ENCODE measurements at places on chromosomes 3 and 15. TPM values are rescaled to one million over a fixed set of nuclear protein-coding genes. Genes with fewer than 3 reads are reported as not detected.

- DNase-seq, result no peak
Measured at GRCh38 chr3:188575501-188575900, 421.5 kb downstream of the LPP start.

GRCh38 chr3:46901591-46902187 is 24.2 kb downstream of the PTH1R start:
- DNase-seq, result no peak

DNA sequence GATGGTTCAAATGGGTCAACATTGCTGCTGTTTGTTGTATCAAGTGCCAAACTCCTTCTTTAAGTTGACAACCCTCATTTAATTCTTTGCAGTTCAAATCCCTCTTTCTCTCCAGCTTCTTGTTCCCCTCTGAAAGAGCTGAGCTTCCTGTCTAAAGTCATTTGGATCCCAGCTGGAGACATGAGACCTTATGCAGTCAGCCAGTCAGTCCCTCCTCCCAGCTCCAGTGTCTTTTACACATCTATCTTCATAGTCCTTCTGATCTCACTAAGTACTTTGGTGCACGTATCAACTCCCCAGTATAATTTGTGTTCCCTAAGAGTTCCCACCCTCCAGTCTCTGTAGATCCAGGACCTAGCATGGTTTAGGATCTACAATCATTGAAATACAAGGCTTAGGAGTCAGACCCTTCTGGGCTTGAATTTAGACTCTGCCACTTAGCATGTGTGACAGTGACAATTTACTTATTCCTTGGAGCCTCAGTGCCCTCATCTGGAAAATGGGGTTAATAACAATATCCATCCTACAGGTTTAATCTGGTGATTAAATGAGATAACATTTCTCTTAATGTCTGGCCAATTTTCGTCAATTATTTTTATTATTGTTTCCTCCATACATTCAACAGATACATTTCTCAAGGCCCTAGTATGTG is 102.8 kb upstream of the SEMA6D start:
- no peak for DNase-seq

- DNase-seq, result no peak
Measured at GRCh38 chr15:74696398-74696729, 540 bp upstream of the EDC3 start.

GRCh38 chr3:124747111-124747981 is 17.1 kb downstream of the UMPS start:
- DNase-seq, result no peak

GRCh38 chr3:135329479-135329878 is 534.4 kb downstream of the EPHB1 start:
- DNase-seq, result no peak

GRCh38 chr3:8357859-8358258 is 143.8 kb upstream of the LMCD1 start:
- DNase-seq, result no peak

DNA sequence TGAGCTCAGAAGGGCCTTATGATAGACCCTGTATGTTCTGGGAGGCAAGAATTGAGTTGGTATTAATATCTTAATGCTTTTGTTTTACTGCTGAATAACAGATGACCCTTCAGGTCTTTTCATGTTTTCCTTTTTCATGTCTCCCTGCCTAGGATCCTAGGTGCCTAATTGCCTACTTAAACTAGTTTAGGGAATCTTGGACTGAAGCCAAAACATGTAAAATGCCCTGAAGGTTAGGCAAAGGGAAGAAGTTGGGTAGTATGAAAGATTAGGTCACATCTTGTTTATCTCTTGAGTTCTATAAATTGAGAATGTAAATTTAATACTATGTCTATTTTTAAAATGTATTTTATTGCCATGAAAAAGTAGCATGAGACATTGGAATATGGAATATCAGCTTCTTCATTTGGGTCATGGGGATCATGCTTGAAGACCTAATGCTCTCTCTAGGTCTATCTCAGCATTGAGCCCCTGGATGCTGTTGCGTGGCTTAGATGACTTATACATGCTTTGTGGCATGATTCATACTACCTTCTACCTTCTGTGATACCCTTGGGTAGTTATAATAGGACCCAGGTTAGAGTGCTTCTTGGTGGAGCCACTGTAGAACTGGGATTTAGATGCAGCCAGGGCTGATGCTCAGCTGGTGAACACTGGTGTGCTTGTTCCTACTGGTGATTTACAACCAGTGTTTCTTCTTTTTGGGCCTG is 26.4 kb downstream of the RBM6 start:
- no peak for DNase-seq

DNA sequence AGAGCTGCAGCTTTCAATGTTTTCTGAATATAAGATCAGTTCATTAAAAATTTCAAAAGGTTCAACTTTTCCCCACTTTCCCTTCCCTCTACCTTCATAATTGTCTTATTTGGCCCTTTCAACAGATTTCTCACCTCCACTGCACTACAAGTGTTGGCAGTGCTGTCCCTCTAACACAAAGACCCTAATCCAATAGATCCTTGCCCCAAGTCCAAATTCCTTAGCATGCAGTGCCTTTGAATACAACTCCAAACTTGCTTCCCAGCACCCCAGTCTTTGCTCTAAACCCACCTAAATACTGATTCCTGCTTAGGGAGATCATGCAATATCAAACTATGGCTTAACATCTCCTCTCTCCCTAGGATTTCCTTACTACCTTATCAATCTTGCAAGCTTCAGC is 43.9 kb downstream of the TJP1 start:
- no peak for DNase-seq

DNA sequence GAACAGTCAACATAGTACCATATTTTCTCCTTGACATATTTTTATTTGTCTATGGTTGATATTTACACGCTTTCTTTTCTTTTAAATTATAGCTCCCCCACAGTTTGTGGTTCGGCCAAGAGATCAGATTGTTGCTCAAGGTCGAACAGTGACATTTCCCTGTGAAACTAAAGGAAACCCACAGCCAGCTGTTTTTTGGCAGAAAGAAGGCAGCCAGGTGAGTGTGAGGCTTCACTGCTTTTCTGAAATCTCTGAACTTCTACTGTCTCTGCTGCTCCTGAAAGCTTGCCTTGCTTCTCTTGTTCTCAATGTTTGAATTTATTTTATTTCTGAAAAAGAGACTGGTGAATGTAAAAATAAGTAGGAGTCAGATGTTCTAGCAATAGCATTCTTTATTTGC is 506.3 kb downstream of the ROBO2 start:
- DNase-seq, result no peak

DNA sequence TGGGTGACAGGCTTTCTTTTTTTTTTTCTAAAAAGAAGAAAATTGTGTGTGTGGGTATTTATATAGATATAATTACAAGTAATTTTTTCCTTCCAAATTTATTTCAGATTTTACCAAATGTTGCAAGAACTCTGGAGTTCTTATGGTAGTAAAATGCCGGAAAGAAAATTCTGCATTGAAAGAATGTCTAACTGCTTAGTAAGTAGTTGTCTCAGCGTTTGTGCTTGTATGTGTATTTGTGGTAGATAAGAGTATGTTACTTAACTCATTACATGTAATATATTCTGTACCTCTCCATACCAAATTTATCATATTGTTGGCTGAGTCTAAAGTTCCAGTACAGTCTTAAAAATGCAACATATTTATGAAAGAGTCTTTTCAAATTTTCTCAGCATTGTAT is 32.3 kb upstream of the ZCWPW2 start:
- DNase-seq, result peak; percentile 34

The GPR156 gene
- total RNA-seq, result 0.28 TPM

The AGBL1 gene
- total RNA-seq, result not detected

The PCSK6 gene
- not detected for total RNA-seq

The CCR9 gene
- total RNA-seq, result not detected

All from IMR-90 (cell line).